Thyroid gland (tissue), 4 donors: ENCODE measurements at places on chromosomes 2 and 18. TPM values are rescaled to one million over a fixed set of nuclear protein-coding genes. Genes with fewer than 3 reads are reported as not detected.

ASB18 gene
- not detected for total RNA-seq

LINC00305 gene
- not detected for total RNA-seq

DSEL gene
- 5.7 TPM for total RNA-seq

GRCh38 chr2:146801886-146802285 is 1042.9 kb upstream of the ACVR2A start:
- no peak for DNase-seq

DNA sequence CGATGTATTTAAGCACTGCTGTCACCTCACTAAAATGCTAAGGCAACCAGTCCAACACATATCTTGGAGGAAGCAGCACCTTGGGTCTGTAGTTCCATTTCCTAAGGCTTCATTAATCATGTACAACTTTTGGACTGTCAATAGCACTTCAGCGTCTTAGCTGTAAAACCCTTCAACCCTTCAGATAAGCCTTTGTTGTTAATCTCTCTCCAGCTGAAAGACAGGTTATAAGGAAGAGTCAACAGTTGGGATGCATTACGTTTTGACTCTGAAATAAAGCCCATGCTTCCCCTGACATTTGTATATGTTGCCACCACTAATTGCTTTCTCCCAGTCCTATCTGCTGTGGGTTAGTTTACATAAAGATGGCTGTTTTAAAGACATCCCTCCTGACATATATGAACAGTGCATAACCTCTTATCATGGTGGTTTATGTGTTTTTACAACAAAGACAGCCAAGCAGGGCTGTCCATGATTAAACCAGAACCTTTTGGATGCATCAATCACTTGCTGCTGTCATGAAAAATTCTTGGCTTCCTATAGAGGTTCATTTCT is 81.5 kb downstream of the EPHA4 start:
- no peak for DNase-seq

DNA sequence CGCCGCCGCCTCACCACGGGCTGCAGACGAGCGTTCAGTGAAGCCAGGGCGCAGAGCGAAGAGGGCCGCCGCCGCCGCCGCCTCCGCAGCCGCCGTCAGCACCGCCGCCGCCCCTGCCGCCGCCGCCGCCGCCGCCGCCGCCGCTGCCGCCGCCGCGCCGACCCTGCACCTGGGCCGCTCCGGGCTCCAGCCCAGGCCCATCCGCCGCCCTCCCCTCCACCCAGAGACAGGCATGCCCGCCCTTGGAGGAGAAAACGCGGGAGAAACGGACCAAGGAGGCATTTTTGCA is 3.0 kb downstream of the POU3F3 start:
- DNase-seq: no peak

DNA sequence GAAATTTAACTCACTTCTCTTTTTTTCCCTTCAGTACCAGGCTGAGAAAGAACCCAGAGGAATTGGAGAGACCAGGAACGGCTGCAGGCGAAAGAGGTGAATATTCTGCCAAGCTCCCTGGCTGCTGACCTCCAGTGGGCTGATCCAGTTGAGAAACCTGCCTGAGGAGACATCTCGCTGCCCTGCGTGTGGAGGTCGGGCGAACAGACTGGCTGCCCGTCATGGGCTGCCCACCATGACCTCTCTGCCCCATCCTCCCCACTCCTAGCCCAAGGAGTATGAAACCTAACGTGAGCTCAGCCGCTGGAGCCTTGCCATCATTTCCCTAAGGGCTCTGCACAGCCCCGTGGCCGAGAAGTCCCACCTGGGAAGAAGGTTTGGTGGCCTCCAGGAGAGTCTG is 148.8 kb upstream of the SALL3 start:
- no peak for DNase-seq

DNA sequence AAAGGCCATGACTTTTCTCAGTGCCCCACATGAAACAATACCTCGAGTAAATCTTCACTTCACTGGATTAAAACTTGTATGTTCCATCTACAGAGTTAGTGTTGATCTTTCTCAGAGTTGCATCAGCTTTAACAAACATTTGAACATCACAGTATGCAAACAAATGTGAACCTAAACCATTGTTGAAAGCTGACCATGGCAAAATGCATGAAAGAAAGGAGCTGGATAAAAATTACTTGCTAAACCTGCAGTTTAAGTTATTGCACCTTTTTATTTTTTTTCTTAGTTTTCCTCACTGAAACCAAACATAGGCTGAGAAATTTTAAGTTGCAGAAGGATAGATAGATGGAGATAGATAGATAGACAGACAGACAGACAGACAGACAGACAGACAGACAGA is 107.2 kb upstream of the UGP2 start:
- DNase-seq: no peak

- no peak for DNase-seq
Observed at GRCh38 chr18:65983750-65984149, 232.9 kb downstream of the CDH7 start.

GRCh38 chr18:37535968-37536367 is 29.6 kb downstream of the CELF4 start:
- no peak for DNase-seq

- no peak for DNase-seq
Observed at GRCh38 chr2:20797096-20797495, 25.8 kb downstream of the LDAH start.

DNA sequence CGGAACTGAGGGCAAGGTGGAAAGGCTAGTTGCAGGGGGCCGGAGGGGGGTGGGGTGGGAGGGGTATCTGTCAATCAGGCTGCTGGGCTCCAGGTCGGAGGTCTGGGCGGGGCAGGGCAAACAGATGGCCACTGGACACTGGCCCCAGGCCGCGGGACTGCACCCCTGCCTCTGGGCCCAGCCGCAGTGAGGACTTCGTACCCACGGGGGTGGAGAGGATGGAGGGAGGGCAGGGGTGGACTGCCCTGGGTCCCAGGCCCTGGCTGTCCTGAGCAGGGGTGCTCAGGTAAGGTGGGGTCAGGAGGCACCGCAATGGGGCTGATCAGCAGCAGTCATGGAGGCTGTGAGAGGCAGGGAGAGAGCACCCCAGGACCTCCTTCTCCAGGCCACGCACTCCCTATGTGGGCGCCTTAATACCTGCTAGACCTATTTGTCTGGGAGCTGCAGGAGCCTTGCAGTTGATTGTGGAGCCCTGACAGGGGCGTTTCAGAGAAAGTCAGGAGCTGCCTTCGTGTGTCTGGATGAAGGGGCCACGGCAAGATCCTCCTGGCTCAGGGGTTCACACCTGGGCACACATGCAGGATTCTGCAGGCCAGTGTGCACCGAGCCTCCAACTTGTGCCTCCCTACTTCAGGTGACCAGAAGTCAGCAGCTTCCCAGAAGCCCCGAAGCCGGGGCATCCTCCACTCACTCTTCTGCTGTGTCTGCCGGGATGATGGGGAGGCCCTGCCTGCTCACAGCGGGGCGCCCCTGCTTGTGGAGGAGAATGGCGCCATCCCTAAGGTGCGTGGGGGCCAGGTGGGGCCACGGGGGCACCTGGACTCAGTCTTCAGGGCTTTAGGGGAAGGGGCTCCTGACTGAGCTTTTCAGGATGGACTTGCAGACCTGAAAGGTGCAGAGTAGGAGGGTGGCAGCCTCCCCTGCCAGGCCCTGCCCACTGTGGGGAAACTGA is 1.5 kb downstream of the CTDSP1 start:
- DNase-seq: no peak

GRCh38 chr2:96260387-96261260 is 5.2 kb downstream of the TMEM127 start:
- DNase-seq: peak; percentile 82
